ENCODE measurements at places on chromosomes 11 and 22. TPM values are rescaled to one million over a fixed set of nuclear protein-coding genes. Genes with fewer than 3 reads are reported as not detected.

Gene PAMR1
- total RNA-seq: 31.1 TPM

Gene MOB2
- total RNA-seq: 12.5 TPM

Gene HOATZ
- total RNA-seq: not detected

Gene RRAS2
- total RNA-seq: 72.9 TPM

Gene PRR33
- total RNA-seq: not detected

Gene GLYAT
- total RNA-seq: 0.77 TPM

Gene APOA5
- 20.3 TPM for total RNA-seq

Gene FREY1
- total RNA-seq: not detected

Gene FADS2
- 256 TPM for total RNA-seq

Gene IRAG1
- 5.7 TPM for total RNA-seq

Gene EMID1
- 12.6 TPM for total RNA-seq
